ENCODE measurements at places on chromosomes 2 and 18. TPM values are rescaled to one million over a fixed set of nuclear protein-coding genes. Genes with fewer than 3 reads are reported as not detected.

The IL1RL2 gene
- not detected for total RNA-seq

The INHBB gene
- total RNA-seq, result not detected

The PTPN2 gene
- 112 TPM for total RNA-seq

The UPP2 gene
- total RNA-seq, result not detected

The GCKR gene
- not detected for total RNA-seq

The POLE4 gene
- 35.3 TPM for total RNA-seq

The SERPINB3 gene
- not detected for total RNA-seq

DNA sequence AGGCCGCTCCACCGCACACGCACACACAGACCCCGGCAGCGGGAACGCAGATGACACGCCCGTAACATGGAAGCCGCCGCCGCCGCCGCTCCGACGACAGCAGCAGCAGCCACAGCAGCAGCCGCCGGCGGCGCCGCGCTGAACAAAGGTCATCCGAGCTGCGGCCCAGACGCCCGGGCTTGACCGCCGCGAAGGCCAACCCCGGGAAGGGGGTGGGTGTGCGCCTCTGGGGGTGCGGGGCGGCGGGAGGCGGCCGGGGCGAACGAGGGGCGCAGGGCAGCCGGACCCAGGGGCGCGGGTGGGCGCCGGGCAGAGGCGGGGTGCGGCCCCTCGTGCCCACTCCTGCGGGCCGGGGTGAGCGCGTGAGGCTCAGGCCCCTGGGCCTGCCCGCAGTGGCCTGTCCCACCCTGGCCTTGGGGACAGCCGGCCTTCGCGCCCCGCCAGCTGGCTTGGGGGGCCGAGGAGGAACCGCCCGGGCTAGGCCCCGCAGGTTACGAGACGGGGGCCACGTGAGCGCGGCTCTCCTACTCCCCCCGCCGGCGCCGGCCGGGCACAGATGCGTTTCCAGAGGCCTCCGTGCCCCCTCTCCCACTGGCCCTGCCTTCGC is 1.0 kb upstream of the ZNF532 start:
- no peaks in the 10 kb centered on the region for H3K36me3 ChIP-seq
- H3K4me3 ChIP-seq, result no peak overlapping the region
- peaks cover 11% of the 10 kb centered on the region for H3K4me1 ChIP-seq
- peaks cover 3% of the 10 kb centered on the region for H3K27me3 ChIP-seq
- H3K27ac ChIP-seq, result peak overlapping the region; percentile 32
- peak; percentile 51 for DNase-seq

DNA sequence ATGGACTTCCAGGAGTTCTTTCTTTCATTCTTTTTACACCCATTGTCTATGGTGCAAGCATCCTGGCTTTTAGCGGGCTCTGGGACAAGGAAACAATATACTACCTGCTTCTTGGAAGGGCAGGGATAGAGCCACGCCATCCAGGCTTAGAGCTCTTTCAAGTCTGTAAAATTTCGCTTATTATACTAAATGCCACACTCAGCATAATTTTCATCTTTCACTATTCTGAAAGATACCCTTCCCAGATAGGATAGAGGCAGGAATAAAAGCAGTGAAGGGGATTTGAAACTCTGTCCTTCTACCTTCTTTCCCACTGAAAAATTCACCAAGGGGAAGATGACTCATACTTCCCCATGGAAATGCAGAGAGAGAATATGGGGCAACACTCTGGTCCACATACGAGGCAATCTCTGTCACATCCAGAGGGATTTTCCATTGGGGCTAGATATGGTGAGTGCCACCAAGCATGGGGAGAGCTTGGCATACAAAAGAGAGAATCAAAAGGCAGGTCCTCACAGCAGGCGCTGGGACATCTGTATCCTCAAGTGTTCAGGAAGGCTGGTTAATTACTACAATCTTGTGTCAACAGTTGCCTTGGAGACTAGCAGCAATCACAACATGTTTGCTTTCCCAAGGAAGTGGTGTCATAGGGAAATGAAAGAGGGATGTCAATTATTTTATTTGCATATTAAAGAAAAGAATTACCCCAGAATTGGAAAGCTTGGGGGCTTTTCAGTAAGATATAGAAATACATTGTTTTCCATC is 127.6 kb downstream of the TDRD15 start:
- no peaks in the 10 kb centered on the region for H3K27me3 ChIP-seq
- no peak overlapping the region for H3K4me3 ChIP-seq
- H3K4me1 ChIP-seq, result no peaks in the 10 kb centered on the region

GRCh38 chr2:175234650-175235049 is 53.1 kb upstream of the ATP5MC3 start:
- no peaks in the 10 kb centered on the region for H3K27me3 ChIP-seq
- no peak overlapping the region for H3K27ac ChIP-seq
- no peak overlapping the region for H3K4me3 ChIP-seq
- no peaks in the 10 kb centered on the region for H3K36me3 ChIP-seq
- DNase-seq, result no peak

DNA sequence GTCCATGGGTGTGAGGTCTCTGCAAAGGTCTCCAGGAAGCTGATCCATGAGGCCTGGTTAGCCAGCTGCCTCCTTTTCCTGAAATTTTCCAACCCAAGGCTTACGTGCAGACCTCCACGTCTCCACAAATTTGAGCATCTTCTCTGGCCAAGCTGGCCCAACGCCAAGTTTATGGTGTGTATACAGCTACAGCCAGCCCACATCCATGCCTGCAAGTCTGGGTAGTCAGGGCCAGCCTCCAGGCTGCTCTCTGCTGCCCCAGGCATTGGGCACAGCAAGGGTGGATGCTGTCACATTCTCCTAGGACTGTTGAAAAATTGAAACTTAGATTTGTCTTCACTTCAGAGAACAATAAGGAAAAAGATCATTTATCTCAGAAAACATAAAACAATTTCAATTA is 525.5 kb upstream of the CHAC2 start:
- no peaks in the 10 kb centered on the region for H3K27me3 ChIP-seq
- no peaks in the 10 kb centered on the region for H3K4me1 ChIP-seq
- DNase-seq, result no peak
- H3K4me3 ChIP-seq, result no peak overlapping the region

DNA sequence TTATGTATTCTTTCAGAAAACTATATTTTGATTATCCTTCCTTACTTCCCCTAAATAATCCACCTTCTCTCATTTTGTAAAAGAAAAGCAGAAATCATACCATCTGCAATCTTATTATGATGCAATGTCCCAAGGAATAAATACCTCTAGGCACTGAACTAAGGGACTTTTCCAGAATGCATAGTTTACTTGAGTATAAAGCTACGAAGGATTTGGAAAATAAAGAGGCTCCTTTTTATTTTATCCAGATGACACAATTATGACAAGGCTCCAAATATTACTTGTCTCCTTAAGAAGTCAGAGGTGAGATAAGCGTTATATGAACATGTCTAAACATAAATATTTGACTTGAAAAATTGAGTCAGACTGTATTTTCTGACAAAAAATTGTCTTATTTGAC is 72.1 kb downstream of the COL3A1 start:
- H3K4me3 ChIP-seq, result no peak overlapping the region
- no peaks in the 10 kb centered on the region for H3K4me1 ChIP-seq
- DNase-seq, result no peak
- no peak overlapping the region for H3K27ac ChIP-seq
- no peaks in the 10 kb centered on the region for H3K36me3 ChIP-seq

DNA sequence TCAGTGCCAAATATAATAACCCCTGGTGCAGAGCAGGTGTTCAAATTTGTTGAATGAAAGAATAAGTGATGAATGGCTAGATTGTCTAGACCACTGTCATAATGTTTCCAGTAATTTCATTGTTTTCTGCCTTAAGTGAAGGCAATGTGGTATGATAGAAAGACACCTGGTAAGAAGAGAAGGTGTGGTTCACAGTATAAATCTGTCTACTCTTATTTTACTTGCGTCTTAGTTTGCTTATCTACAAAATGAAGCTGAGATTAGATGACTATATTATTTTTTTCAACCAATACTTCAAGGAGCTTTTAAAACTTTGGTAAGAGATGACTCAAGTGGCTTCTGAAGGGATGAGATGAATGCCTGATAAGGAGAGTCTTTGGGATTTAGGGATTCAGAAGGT is 788.4 kb downstream of the EPHA4 start:
- H3K4me1 ChIP-seq, result no peaks in the 10 kb centered on the region
- no peak overlapping the region for H3K27ac ChIP-seq
- no peak for DNase-seq
- H3K36me3 ChIP-seq, result no peaks in the 10 kb centered on the region
- no peak overlapping the region for H3K4me3 ChIP-seq

DNA sequence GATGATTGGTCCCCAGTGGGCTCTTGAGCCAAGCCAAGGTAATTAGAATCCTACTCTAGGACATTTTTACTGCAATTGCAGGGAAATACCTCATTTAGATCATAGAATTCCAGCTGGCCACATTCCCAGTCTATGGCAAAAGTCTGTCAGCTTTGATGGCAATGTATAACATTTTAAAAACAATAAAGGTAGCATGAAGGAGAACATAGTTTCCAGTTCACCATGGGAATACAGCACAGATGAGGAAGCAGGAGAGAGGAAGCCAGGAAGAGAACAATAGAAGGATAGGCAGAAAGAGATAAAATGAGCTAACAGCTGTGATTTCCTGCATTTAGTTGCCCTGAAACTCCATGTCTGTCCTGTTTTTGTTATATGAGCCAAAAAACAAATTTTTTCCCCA is 897.3 kb upstream of the DDX18 start:
- no peaks in the 10 kb centered on the region for H3K27me3 ChIP-seq
- H3K4me3 ChIP-seq, result no peak overlapping the region

GRCh38 chr2:178282075-178282815 is 87.9 kb downstream of the OSBPL6 start:
- no peak for DNase-seq
- H3K27me3 ChIP-seq, result no peaks in the 10 kb centered on the region
- H3K36me3 ChIP-seq, result no peaks in the 10 kb centered on the region
- no peak overlapping the region for H3K4me3 ChIP-seq
- H3K4me1 ChIP-seq, result no peaks in the 10 kb centered on the region

GRCh38 chr2:190670182-190670946 is 21.5 kb downstream of the NAB1 start:
- H3K27ac ChIP-seq, result no peak overlapping the region
- H3K4me3 ChIP-seq, result no peak overlapping the region
- peaks cover 22% of the 10 kb centered on the region for H3K36me3 ChIP-seq
- H3K27me3 ChIP-seq, result no peaks in the 10 kb centered on the region
- DNase-seq, result no peak

DNA sequence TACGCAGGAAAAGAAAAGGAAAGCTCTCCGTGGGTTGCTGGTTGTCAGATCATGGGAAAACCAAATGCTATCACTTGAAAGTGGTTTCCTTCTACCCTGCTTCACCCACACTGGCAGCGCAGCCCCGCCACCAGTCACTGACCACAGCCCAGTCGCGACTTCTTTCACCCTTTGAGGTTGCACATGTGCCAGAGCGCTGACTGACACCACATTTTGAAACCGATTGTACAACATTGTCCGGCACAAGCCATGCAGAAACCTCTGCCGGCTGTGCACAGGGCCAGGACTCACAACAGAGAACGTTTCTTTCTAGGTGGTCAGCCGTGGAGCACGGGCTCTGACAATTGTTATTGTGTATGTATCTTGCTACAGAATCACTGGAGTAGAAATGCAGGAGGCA is 827.2 kb upstream of the POU3F3 start:
- H3K4me3 ChIP-seq, result no peak overlapping the region
- no peaks in the 10 kb centered on the region for H3K4me1 ChIP-seq
- DNase-seq, result no peak

DNA sequence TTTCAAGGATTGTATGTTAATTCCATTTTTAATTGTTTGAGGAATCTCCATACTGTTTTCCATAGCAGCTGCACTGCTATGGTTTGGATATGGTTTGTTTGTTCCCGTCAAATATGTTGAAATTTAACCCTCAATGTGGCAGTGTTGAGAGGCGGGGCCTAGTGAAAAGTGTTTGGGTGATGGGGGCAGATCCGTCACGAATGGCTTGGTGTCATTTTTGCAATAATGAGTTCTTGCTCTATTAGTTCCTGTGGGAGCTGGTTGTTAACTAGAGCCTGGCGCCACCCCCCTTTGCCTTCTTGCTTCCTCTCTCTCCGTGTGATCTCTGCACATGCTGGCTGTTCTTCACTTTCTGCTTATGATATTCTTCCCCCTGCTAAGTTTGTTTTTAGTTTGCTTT is 71.4 kb upstream of the LDLRAD4 start:
- H3K4me1 ChIP-seq, result no peaks in the 10 kb centered on the region
- H3K27ac ChIP-seq, result no peak overlapping the region
- no peak for DNase-seq
- no peaks in the 10 kb centered on the region for H3K36me3 ChIP-seq

GRCh38 chr18:37419315-37419714 is 146.3 kb downstream of the CELF4 start:
- no peaks in the 10 kb centered on the region for H3K27me3 ChIP-seq
- no peaks in the 10 kb centered on the region for H3K36me3 ChIP-seq
- no peaks in the 10 kb centered on the region for H3K4me1 ChIP-seq

GRCh38 chr2:100814453-100814852 is 5.5 kb upstream of the NPAS2 start:
- DNase-seq, result no peak
- H3K4me3 ChIP-seq, result no peak overlapping the region
- H3K4me1 ChIP-seq, result no peaks in the 10 kb centered on the region
- no peak overlapping the region for H3K27ac ChIP-seq
- H3K36me3 ChIP-seq, result no peaks in the 10 kb centered on the region

- H3K4me1 ChIP-seq, result peaks cover 4% of the 10 kb centered on the region
- no peak overlapping the region for H3K27ac ChIP-seq
- DNase-seq, result no peak
- H3K27me3 ChIP-seq, result no peaks in the 10 kb centered on the region
These were observed 21.6 kb downstream of the EIPR1 start for GRCh38 chr2:3355951-3356569.

DNA sequence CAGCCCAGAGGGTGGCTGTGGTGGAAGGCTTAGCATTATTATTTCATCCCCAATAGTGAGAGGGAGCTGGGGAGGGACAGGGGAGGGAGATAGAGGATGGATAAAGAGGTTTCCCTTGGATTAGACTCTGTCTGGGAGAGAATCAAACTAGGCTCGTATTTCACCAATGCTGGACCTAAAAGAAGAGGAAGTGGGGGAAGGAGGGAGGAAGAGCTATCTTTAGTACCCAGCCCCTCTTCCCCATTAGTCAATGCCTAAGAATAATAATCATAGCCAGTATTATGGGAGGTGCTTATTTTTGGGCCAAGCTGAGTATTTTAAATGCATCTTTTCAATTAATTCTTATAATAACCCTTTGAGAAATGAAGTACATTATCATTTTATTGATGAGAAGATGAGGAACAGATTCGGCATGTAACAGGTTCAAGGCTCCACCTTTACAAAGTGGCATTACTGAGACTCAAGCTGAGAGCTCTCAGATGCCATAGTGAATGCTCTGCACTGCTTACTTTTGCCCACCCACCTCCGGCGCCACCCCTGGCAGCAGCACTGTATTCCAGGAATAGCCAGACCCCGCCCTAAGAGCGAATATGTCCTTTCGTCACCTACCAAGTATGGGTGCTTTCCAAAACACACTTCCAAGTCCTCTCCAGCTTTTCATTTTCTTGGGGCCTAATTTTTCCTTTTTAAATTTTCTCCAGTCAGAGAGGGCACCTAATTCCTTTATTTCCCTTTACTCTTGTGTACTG is 21.0 kb downstream of the PAX8 start:
- H3K27ac ChIP-seq, result no peak overlapping the region
- no peak for DNase-seq
- peaks cover 8% of the 10 kb centered on the region for H3K4me1 ChIP-seq
- no peak overlapping the region for H3K4me3 ChIP-seq
- no peaks in the 10 kb centered on the region for H3K36me3 ChIP-seq
- H3K27me3 ChIP-seq, result no peaks in the 10 kb centered on the region

Measured in natural killer cell (primary cell).